ENCODE measurements at places on chromosomes 3 and 15. TPM values are rescaled to one million over a fixed set of nuclear protein-coding genes. Genes with fewer than 3 reads are reported as not detected.

Gene CCDC66
- 50.8 TPM for total RNA-seq

Gene CD200R1
- total RNA-seq = 1.3 TPM

GRCh38 chr3:18085429-18085828 is 339.7 kb downstream of the SATB1 start:
- DNase-seq = no peak

DNA sequence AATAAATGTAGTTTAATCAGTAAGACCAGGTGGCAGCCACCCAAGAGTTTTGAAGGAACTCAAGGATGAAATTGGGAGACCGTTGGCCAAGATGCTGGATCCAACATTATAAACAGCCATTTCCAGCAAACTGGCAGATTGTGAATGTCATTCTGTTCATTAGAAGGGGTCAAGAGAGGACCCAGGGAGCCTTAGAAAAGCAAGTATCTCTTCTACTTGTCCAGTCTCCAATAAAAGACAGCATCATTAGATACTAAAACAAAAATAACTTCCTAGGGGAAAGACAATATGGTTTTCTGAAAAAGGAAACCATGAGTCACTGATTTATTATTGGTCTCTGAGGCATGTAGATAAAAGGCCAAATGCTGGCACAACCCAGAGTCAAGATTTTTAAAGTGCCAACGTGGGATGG is 67.9 kb downstream of the GADL1 start:
- DNase-seq = no peak

GRCh38 chr15:66565741-66566144 is at the start of gene LCTL:
LCTL (minus strand) TSS chr15:66565998; CDS start chr15:66565365, 633 bp downstream.
- DNase-seq = no peak

GRCh38 chr3:101780661-101781060 is 1.6 kb downstream of the NXPE3 start:
- no peak for DNase-seq

- DNase-seq = no peak
Measured at GRCh38 chr3:21859124-21860081, 108.4 kb upstream of the ZNF385D start.

DNA sequence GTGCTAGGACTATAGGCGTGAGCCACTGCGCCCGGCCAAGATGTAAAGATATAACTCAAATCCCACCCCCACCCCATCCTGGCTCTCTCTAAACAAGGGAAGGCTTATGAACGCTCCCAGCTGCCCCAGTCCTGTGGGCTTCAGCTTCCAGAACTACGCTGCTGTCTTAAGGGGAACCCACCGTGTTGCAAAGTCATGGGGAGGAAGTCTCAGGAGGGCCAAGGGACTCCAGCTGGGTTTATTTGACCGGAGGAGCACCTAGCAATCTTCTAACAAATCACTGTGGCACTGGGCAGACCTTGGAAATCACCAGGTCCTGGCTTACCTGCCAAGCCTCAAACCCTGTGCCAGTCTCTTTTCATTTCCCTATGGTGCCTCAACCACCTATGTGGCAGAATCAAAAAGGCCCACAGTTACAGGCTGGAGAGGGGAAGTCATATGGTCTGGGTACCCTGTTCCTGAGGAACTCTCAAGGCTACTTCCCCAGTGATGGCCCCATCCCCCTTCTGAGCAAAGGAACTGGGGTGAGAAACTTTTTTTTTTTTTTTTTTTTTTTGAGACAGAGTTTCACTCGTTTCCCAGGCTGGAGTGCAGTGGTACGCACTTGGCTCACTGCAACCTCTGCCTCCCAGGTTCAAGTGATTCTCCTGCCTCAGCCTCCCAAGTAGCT is 83.4 kb downstream of the RBPMS2 start:
- peak; percentile 12 for DNase-seq

GRCh38 chr3:167078070-167078622 is 302.0 kb downstream of the ZBBX start:
- DNase-seq = no peak

- no peak for DNase-seq
Measured at GRCh38 chr3:59246719-59247401, 197.0 kb upstream of the CFAP20DC start.

DNA sequence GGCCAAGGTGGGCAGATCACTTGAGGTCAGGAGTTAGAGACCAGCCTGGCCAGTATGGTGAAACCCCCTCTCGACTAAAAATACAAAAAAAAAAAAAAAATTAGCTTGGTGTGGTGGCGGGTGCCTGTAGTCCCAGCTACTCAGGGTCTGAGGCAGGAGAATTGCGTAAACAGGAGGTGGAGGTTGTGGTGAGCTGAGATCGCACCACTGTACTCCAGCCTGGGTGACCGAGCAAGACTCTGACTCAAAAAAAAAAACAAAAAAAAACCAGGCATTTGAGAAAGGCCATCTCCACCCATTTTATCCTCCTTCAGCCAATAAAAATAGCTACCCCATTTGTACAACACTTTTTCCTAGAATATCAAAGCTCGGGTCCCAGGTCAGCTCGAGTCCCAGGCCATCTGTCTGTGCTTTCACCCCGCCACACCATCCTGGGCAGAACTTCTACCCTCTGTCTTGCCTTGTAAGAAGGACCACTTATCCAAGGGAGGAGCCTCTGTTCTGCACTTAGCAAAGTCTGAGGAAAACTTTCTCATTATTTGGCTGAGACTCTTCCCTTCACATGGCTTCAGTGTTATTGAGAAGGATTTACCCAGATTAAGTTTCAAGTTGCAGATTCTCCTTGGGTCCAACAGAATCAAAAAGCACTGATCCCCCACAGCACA is 99.1 kb downstream of the MESD start:
- DNase-seq = no peak
